Upper lobe of right lung (tissue), 1 donor: ENCODE measurements at places on chromosomes 1 and 21. TPM values are rescaled to one million over a fixed set of nuclear protein-coding genes. Genes with fewer than 3 reads are reported as not detected.
A peak's percentile ranks its signal among the peaks of the same experiment; 100 is the strongest.

Gene HP1BP3
- 249 TPM for total RNA-seq

Gene SMYD3
- total RNA-seq, result 27.2 TPM

Gene CA14
- 0.55 TPM for total RNA-seq

Gene SLC22A15
- total RNA-seq, result 25.7 TPM

GRCh38 chr21:25509862-25510261 lies 97.4 kb downstream of the MRPL39 start:
- DNase-seq, result no peak
- no peak overlapping the region for H3K27ac ChIP-seq
- H3K36me3 ChIP-seq, result no peaks in the 10 kb centered on the region
- H3K4me3 ChIP-seq, result no peak overlapping the region

DNA sequence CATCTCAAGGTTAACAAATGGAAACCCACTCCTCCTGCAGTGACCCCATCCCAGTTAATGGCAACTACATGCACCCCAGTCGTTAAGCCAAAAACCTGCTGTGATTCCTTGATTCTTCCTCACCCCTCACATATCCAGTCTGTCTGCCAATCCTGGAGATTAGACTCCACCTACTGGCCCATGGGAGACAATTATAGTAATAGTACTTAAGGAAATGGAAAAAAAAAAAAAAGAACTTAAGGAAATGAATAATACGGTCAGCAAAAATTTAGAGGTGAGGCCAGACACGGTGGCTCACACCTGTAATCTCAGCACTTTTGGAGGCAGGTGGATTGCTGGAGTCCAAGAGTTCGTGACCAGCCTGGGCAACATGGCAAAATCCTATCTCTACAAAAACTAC lies 7.0 kb downstream of the NOL9 start:
- H3K4me1 ChIP-seq, result peaks cover 7% of the 10 kb centered on the region
- H3K4me3 ChIP-seq, result no peak overlapping the region
- no peak overlapping the region for H3K27ac ChIP-seq
- peaks cover 81% of the 10 kb centered on the region for H3K36me3 ChIP-seq

- no peaks in the 10 kb centered on the region for H3K27me3 ChIP-seq
- H3K36me3 ChIP-seq, result no peaks in the 10 kb centered on the region
- peak overlapping the region; percentile 58 for H3K27ac ChIP-seq
- H3K4me1 ChIP-seq, result peaks cover 23% of the 10 kb centered on the region
- peak; percentile 52 for DNase-seq
These were observed 242.3 kb downstream of the TOMM20 start for GRCh38 chr1:234886081-234886984.

DNA sequence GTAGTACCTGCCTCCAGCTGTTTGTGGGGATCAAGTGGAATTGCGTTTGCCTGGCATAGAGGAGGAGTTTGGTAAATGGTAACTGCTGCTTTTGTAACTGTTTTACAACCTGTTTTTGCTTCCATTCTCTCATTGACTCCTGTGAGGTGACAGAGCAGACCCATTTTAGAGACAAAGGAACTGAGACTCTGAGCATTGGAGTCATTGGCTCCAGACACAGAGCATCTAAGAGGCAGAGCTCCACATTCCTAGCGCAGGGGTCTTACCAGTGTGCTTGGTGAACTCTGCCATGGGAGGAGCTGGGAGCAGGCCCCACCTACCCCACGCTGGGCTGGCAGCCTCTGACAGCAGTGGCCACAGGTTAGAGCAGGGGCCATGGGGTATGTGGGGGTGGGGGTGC lies 2.4 kb downstream of the LDLRAP1 start:
- DNase-seq, result no peak
- no peak overlapping the region for H3K4me3 ChIP-seq
- no peaks in the 10 kb centered on the region for H3K27me3 ChIP-seq
- no peaks in the 10 kb centered on the region for H3K36me3 ChIP-seq

GRCh38 chr1:98099501-98099900 lies 178.7 kb upstream of the DPYD start:
- H3K27me3 ChIP-seq, result no peaks in the 10 kb centered on the region
- H3K4me1 ChIP-seq, result no peaks in the 10 kb centered on the region
- no peak overlapping the region for H3K4me3 ChIP-seq
- DNase-seq, result no peak
- no peak overlapping the region for H3K27ac ChIP-seq
- H3K36me3 ChIP-seq, result no peaks in the 10 kb centered on the region
